ENCODE measurements at places on chromosomes 3 and 15. TPM values are rescaled to one million over a fixed set of nuclear protein-coding genes. Genes with fewer than 3 reads are reported as not detected.

DNA sequence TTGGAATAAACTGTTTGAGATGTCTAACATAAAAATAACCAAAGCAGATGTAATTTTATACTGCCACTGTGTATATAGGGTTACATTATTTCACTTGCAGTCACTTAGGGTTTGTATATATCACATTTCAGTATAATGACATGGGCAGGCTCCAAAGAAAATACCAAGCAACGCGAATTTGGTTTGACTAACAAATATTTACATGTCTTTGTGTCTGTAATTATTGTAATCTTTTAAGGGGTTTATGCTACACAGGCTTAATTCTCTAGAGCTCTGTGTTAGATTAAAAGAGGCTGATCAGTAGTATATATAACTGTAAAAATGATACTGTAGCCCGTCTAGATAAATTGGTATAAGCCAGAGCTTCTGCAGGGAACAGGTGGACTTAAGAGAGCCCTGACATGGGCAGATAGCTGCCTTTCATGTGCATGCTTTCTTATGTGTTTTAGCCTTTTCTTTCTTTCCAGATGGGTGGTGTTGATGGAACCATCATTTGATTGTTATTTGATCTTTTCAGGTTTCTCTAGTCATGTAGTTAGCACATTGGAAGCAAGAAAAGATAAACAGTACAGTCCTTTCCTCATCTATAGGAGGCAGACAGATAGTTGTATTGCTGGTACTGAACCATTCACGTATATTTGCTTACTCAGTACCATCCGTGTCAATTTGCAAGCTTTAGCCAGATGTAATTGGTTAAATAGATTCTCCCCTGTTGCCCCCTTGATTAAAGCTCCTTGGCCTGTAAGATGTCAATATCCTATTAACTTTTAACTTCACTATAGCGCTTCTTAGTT lies 86.1 kb downstream of the GALK2 start:
- H3K27me3 ChIP-seq: no peaks in the 10 kb centered on the region
- H3K27ac ChIP-seq: no peak overlapping the region
- no peak for DNase-seq
- H3K4me1 ChIP-seq: peaks cover 10% of the 10 kb centered on the region
- no peak overlapping the region for H3K4me3 ChIP-seq

ITIH1 gene
- total RNA-seq: not detected

GRCh38 chr3:77038468-77038929 lies 1.4 kb upstream of the ROBO2 start:
- H3K27ac ChIP-seq: no peak overlapping the region
- DNase-seq: peak; percentile 75
- H3K4me1 ChIP-seq: peaks cover 17% of the 10 kb centered on the region
- H3K36me3 ChIP-seq: no peaks in the 10 kb centered on the region
- peaks cover 19% of the 10 kb centered on the region for H3K27me3 ChIP-seq

DNA sequence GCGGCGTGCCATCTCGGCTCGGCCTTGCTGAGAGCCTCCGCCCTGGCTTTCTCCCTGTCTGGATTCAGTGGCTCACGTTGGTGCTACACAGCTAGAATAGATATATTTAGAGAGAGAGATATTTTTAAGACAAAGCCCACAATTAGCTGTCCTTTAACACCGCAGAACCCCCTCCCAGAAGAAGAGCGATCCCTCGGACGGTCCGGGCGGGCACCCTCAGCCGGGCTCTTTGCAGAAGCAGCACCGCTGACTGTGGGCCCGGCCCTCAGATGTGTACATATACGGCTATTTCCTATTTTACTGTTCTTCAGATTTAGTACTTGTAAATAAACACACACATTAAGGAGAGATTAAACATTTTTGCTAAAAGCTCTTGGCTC lies 54.1 kb downstream of the PLXNA1 start:
- peaks cover 6% of the 10 kb centered on the region for H3K4me1 ChIP-seq
- H3K36me3 ChIP-seq: no peaks in the 10 kb centered on the region
- H3K27ac ChIP-seq: no peak overlapping the region
- no peak overlapping the region for H3K4me3 ChIP-seq

HHLA2 gene
- total RNA-seq: not detected

SCN11A gene
- total RNA-seq: not detected

- no peak overlapping the region for H3K4me3 ChIP-seq
- no peaks in the 10 kb centered on the region for H3K4me1 ChIP-seq
- H3K27ac ChIP-seq: no peak overlapping the region
- no peaks in the 10 kb centered on the region for H3K27me3 ChIP-seq
Measured at GRCh38 chr3:68116580-68116979, 462.2 kb upstream of the SUCLG2 start.

GRCh38 chr3:37346227-37347005 lies 172.0 kb upstream of the LRRFIP2 start:
- H3K4me1 ChIP-seq: 0 out of 2 replicates have a peak, but pooled peaks cover 5% of the 10 kb centered on the region
- no peak overlapping the region for H3K27ac ChIP-seq
- H3K27me3 ChIP-seq: peaks cover 3% of the 10 kb centered on the region
- H3K36me3 ChIP-seq: peaks cover 28% of the 10 kb centered on the region

- peak; percentile 61 for DNase-seq
- H3K27ac ChIP-seq: peak overlapping the region; percentile 82
- peaks cover 11% of the 10 kb centered on the region for H3K36me3 ChIP-seq
- H3K27me3 ChIP-seq: no peaks in the 10 kb centered on the region
- H3K4me1 ChIP-seq: peaks cover 73% of the 10 kb centered on the region
Measured at GRCh38 chr15:48774484-48774883, 36.4 kb downstream of the CEP152 start.

DNA sequence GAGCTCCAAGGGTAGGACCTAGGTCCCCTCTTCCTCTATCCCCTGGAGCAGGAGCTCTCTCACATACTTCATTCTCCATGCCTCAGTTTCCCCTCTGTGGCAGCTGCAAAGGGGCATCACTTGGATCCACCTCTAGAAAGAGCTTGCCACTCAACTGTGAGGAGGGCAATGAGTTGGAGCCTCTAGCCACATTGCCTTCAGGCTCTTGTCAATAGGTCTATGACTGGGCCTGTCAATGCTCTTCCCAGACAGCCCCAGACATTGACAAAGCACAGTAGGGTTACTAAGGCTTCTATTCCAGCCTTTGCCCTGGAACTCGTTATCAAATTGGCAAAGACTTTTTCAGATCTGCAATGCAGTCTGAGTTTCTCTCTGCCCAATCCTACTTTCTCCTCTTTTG lies 4.4 kb upstream of the VIPR1 start:
- no peaks in the 10 kb centered on the region for H3K36me3 ChIP-seq
- H3K4me3 ChIP-seq: no peak overlapping the region
- peaks cover 25% of the 10 kb centered on the region for H3K4me1 ChIP-seq
- H3K27me3 ChIP-seq: peaks cover 29% of the 10 kb centered on the region
- no peak for DNase-seq

DNA sequence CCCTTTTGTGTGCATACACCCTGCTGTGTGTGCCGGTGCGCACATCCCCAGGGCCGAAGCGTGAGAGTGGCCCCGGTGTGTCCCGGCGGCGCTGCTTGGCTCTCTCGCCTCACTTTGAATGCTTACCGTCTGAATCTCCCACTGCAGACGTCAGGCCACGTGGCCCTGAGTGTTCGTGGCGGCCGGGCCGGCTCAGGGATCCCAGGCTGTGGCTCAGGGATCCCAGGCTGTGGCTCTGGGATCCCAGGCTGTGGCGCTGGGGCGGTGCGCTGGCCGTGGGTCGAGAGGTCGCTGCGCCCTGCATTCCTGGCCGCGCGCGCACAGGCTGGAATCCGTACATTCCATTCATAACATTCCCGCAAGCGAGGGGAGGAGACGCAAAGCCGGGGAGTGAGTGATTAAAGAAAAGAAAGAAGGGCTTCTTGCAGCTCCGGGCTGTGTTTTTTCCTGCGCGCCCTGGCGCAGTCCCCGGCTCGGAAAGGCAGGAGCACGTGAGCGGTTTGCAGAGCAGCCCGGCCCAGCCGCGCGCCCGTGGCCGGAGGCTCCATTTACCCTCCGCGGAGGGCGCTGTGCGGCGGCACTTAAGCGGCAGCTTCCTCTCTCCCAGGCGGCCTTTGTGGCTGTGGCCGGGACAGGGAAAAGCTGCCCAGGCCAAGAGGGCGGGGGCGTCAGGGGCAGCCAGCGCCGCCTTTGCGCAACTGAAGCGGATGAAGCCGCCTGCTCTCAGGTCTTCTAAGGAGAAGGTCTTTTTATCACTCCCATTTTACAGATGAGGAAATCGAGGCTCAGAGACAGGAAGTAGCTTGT lies 87.0 kb upstream of the ALDH1L1 start:
- DNase-seq: peak; percentile 95
- peak overlapping the region; percentile 86 for H3K27ac ChIP-seq
- H3K27me3 ChIP-seq: no peaks in the 10 kb centered on the region
- no peaks in the 10 kb centered on the region for H3K36me3 ChIP-seq
- H3K4me3 ChIP-seq: peak overlapping the region; percentile 76
- H3K4me1 ChIP-seq: peaks cover 44% of the 10 kb centered on the region

PLA2G4E gene
- not detected for total RNA-seq

GRCh38 chr3:190175490-190175889 lies 54.8 kb upstream of the P3H2 start:
- H3K4me3 ChIP-seq: no peak overlapping the region
- H3K4me1 ChIP-seq: peaks cover 66% of the 10 kb centered on the region
- H3K27me3 ChIP-seq: peaks cover 3% of the 10 kb centered on the region

- DNase-seq: peak; percentile 18
- no peaks in the 10 kb centered on the region for H3K27me3 ChIP-seq
- H3K27ac ChIP-seq: no peak overlapping the region
- H3K4me3 ChIP-seq: no peak overlapping the region
- peaks cover 6% of the 10 kb centered on the region for H3K4me1 ChIP-seq
- no peaks in the 10 kb centered on the region for H3K36me3 ChIP-seq
Measured at GRCh38 chr3:70471464-70472342, 159.3 kb upstream of the MDFIC2 start.

KLHL40 gene
- not detected for total RNA-seq

ARGFX gene
- not detected for total RNA-seq

GRCh38 chr15:57726411-57726810 lies 19.9 kb downstream of the POLR2M start:
- DNase-seq: no peak
- no peak overlapping the region for H3K4me3 ChIP-seq
- peak overlapping the region; percentile 16 for H3K27ac ChIP-seq

GRCh38 chr3:10627884-10628572 lies 122.6 kb upstream of the ATP2B2 start:
- no peak for DNase-seq
- peaks cover 31% of the 10 kb centered on the region for H3K27me3 ChIP-seq
- no peaks in the 10 kb centered on the region for H3K36me3 ChIP-seq
- H3K4me3 ChIP-seq: no peak overlapping the region
- no peak overlapping the region for H3K27ac ChIP-seq
- no peaks in the 10 kb centered on the region for H3K4me1 ChIP-seq

GRM2 gene
- not detected for total RNA-seq

GRCh38 chr3:133464573-133464972 lies 64.7 kb downstream of the BFSP2 start:
- H3K4me3 ChIP-seq: no peak overlapping the region
- no peaks in the 10 kb centered on the region for H3K36me3 ChIP-seq

- H3K36me3 ChIP-seq: no peaks in the 10 kb centered on the region
- H3K27ac ChIP-seq: no peak overlapping the region
- no peak overlapping the region for H3K4me3 ChIP-seq
- no peak for DNase-seq
Measured at GRCh38 chr15:66019368-66019767, 150.1 kb downstream of the RAB11A start.

GRCh38 chr3:64885055-64885454 lies 197.3 kb upstream of the ADAMTS9 start:
- H3K36me3 ChIP-seq: no peaks in the 10 kb centered on the region
- H3K27ac ChIP-seq: no peak overlapping the region
- no peak overlapping the region for H3K4me3 ChIP-seq
- DNase-seq: no peak
- peaks cover 1% of the 10 kb centered on the region for H3K27me3 ChIP-seq

DNA sequence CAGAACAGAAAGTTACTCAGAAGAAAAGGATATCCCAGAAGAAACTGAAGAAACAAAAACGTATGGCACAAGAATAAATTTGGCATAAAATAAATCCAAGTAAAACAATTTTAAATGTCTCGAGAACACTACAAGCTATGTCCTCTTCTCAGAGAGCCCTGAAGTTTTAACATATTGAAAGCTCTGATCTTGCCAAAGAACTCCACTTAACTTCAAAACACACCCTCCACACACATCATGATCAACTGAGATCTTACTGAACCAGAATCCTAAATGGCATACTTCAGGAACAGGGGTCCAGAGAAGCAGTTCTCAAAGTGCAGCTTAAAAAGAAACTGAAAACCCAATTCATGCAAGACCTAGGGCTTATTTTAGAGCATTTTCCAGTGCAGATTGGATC lies 194.3 kb downstream of the MAGI1 start:
- no peak overlapping the region for H3K4me3 ChIP-seq
- H3K4me1 ChIP-seq: peaks cover 32% of the 10 kb centered on the region
- no peaks in the 10 kb centered on the region for H3K27me3 ChIP-seq
- H3K36me3 ChIP-seq: peaks cover 15% of the 10 kb centered on the region

- H3K27me3 ChIP-seq: no peaks in the 10 kb centered on the region
- no peak overlapping the region for H3K4me3 ChIP-seq
Measured at GRCh38 chr3:94460931-94461330, 398.1 kb downstream of the NSUN3 start.

DNA sequence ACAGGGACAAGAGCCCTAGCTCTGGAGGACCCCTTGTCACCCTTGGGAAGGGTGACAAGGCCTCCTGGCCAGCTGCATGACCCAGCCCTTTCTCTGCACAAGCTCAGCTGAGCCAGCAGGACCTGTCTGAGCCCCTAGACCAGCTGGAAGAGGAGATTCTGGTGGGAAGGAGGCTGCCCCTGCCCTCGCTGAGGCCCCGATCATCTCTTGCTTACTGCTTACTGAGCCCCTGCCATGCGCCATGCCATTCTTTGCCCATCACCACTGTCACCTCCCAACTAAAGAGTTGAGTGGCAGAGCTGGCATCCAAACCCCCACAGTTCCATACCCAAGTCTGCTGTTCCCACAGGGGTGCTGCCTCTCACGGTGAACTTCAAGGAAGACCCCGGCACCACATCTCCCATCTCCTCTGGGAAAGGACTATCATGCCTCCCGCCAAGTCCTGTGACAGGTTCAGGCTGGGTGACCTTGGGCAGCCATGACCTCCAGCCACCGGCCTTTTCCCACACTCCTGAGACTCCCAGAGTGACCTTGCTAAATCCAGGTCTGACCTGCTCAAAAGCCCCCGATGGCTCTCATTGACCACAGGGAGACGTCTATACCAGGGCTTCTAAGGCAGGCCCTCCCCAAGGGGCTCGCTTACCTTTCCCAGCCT lies 34.0 kb downstream of the ACSBG1 start:
- no peaks in the 10 kb centered on the region for H3K36me3 ChIP-seq
- no peak overlapping the region for H3K27ac ChIP-seq
- peaks cover 48% of the 10 kb centered on the region for H3K27me3 ChIP-seq
- H3K4me1 ChIP-seq: no peaks in the 10 kb centered on the region

- H3K36me3 ChIP-seq: peaks cover 4% of the 10 kb centered on the region
- H3K27me3 ChIP-seq: no peaks in the 10 kb centered on the region
- no peak for DNase-seq
- H3K4me3 ChIP-seq: no peak overlapping the region
Measured at GRCh38 chr3:54157860-54158259, 35.5 kb downstream of the CACNA2D3 start.

ACKR4 gene
- 1.5 TPM for total RNA-seq

- peaks cover 16% of the 10 kb centered on the region for H3K4me1 ChIP-seq
- H3K27me3 ChIP-seq: no peaks in the 10 kb centered on the region
- peaks cover 9% of the 10 kb centered on the region for H3K36me3 ChIP-seq
- DNase-seq: no peak
Measured at GRCh38 chr3:172782235-172782634, 31.7 kb downstream of the ECT2 start.

- H3K27me3 ChIP-seq: peaks cover 4% of the 10 kb centered on the region
- H3K36me3 ChIP-seq: peaks cover 6% of the 10 kb centered on the region
- H3K4me1 ChIP-seq: peaks cover 22% of the 10 kb centered on the region
- peak overlapping the region; percentile 97 for H3K4me3 ChIP-seq
Measured at GRCh38 chr15:58932710-58933280, 684 bp downstream of the SLTM start.
